ENCODE measurements at places on chromosomes 5 and 9.

DNA sequence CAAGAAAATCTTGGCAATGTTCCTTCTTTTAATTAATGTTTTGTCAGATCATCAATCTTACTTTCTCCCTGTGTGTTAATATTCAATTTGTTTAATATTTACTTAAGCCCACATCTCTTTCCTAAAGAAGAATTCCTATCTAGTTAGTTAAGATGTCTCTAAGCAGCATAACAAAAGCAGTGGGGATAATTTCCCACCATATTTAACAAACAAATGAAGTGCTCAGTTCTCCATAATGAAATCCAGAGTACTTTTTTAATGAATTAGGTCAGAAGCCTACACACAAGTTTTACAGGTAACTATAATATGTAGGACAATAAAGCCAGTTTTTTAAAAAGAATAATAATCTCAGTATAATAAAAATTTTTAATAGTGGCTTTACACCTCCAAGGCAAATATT lies 1918.8 kb downstream of the EFNA5 start:
- no peak for DNase-seq

DNA sequence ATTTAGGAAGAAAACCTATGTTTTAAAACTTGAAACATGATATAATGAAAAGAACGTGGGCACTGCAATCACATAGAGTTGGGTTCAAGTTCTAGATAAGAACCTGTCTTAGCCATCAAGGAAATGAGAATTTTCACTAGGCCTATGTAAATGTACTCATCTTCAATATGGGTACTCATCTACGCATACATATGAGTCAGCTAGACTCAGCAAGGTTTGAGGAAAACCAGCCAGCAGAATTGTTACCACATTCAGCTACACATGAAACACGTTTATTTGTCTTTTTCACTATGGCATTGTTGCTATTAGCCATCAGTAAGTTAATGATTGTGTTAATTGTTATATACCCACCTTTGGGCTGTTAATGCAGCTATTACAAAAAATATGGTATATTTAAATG lies 146.3 kb downstream of the CHSY3 start:
- DNase-seq, result no peak

GRCh38 chr5:155290937-155291336 lies 277.4 kb downstream of the KIF4B start:
- peak; percentile 6 for DNase-seq

- DNase-seq, result no peak
Measured at GRCh38 chr5:102713278-102713677, 41.8 kb upstream of the PAM start.

DNA sequence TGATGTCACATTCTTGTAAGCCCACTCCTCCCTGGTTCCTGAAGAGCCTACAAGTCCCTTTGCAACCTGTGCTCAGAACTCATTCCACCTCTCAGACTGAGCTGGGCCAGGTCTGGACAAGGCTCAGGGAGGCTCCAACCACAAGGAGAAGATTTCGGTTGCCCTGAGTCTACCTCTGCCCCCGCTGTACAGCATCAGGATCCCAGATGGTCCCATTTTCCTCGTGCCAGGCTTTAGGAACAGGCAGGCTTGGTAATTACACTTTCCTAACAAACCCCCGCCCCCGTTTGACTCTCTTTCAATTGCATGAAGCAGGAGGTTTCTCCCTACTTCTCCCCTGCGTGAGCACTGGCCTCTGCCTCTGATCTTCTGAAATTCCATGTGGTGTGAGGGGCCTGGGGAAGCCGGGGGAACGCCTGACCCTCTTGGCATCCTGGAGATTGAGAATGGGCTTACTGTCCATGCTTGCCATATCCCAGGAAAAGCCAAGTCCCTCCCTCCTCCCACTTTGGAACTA lies 86.9 kb upstream of the CTNNA1 start:
- DNase-seq, result no peak

GRCh38 chr9:131721076-131721475 lies 18.8 kb downstream of the RAPGEF1 start:
- peak; percentile 25 for DNase-seq

DNA sequence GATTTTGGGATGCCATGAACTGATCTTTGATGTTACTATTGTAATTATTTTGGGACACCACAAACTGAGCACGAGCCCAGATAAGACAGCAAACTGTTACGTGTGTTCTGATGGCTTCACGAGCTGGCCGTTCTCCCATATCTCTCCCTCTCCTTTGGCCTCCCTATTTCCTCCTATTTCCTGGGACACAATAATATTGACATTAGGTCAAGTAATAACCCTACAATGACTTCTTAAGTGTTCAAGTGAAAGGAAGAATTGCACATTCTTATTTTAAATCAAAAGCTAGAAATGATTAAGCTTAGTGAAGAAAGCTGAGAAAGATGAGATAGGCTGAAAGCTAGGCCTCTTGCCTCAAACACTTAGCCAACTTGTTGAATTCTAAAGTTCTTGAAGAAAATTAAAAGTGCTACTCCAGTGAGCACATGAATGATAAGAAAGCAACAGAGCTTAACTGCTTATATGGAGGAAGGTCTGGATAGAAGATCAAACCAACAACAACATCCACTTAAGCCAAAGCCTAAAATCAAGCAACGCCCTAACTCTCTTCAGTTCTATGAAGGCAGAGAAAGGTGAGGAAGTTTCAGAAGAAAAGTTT lies 247.1 kb downstream of the LRRC70 start:
- no peak for DNase-seq

DNA sequence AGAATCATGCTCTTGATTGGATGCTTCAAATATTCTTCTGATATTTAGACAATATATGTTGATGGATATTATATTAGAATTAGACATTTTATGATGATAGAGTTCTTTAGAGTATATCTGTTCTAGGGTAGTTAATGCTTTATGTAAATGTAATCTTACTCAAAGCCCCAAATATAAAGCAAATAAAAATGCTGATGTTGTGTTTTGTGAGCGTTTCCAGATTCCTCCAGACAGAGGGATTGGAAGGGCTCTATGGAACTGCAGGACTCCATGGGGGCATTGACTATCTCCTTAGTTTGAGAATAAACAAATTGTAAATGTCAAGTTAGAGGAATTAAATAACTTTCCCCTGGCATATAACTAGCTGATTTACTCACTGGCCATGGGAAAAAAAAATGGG lies 184.5 kb downstream of the MRPS30 start:
- DNase-seq, result no peak

DNA sequence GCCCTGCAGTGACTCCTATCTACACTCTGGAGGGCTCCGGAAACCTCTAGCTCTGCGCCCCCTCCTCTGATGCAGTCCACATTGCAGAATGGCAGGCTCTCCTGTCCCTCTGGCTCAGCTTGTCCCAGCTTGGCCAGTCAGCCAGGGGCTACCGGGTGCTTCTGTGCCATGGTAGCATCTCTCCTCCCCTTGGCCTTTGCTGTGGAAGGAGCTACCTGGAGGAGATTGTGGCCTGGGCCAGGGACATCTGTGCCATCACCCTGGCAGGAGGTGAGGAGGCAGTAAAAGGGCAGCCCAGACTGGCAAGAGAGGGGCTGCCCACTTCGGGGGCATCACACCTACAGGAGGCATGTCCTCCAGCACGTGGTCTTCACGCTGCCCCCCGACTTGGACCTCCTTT lies 38.1 kb upstream of the FCN1 start:
- no peak for DNase-seq

GRCh38 chr5:75348241-75348640 lies 11.2 kb downstream of the HMGCR start:
- DNase-seq, result no peak

DNA sequence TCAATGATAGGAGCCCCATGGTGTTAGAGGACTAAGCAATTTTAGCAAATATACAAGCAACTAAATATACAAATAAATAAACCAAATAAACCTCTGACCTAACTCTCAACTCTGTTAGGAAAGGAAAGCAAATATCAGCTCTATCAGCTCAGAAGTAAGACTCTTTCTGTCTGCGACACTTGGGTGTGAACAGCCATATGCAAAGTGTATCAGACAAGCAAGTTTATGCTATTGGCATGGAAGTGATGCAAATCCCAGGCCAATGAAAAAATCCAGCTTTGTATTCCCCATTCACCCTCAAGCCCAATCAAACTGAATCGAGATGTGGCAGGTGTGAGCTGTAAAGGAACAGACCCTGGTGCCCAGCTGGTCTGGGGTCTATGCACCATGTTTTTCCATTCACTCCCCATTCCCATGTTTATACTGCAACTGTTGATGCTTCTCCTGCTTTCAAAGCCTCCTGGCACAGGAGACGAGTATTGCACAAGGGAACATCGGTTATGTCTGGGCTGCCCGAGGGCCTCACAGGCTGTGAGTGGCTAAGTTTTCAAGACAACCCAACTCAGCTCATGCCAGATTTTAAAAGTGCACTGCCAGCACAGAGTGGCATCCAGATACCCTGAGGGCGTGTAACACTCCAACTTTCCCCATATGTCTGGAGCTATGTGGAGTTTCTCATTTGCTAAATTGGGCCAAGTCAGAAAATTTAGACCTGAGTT lies 73.1 kb downstream of the FEM1C start:
- no peak for DNase-seq

GRCh38 chr5:93331863-93332262 lies 249.2 kb downstream of the NR2F1-AS1 start:
- no peak for DNase-seq

GRCh38 chr9:127506814-127507750 lies 55.8 kb downstream of the LRSAM1 start:
- DNase-seq, result no peak

DNA sequence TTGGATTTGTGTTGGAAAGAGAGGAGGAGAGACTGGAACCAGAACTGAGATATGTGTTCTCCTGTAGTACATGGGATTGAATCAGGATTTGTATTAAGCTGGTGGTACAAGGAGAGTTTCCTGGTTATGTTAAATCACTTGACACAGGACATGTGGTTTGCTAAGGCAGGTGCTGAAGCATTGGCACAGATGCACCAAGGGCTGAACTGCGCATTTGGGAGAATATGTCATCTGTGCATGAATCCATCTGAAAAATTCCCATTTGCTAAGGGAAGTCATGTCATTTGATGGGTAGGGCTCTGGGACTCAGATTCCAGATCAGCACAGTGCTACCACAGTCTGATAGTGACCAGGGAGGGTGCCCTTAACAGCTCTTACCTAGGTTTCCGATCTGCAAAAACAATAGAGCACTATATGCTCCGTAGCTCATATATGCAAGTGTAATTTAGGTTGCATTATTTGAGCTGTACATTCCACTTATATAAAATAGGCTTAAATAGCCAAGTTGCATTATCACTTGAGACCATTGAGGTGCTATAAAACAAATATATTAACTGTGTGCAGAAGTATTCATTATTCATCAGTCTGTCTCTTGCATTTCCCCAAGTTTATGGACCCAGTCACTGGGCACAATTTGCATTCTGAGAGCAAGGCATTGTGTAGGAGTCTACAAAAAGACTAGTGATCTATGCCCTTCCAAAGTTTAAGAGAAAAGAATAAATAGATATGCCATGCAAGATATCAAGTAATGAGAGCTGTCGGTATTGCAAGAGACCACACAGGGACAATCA lies 55.2 kb downstream of the ADAMTS16 start:
- DNase-seq, result no peak

DNA sequence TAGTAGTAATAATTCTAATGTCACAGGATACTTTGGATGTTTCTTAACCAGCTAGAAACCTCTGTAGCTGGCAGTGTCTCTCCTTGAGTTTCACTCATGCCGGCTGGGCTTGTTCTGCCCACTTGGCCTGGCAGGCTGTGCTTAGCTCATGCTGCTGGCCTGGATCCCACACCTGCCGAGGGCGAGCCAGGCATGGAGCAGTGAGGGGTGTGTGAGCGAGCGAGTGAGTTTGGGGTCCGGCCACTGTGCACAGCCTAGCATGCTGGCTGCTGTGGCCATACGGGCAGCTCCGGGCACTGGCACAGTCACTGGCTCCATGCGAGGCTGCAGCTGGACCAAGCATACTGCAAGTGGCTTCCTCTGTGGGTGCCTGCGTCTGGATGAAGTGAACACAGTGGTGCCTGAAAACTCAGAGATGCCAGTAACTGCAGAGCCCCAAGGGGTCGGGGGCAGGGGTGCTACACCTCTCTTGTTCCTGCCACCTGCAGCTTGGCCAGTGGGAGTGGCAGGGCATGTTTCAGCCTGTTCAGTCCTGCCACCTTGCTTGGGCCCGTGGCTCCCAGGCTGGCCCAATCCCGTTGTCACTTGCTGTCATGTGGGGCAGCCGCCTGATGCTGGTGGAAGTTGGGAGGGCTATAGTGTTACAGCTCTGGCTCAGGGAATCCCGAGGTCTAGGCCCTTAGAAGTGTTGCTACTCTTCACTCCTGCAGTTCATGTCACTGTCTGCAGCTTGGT lies 9.9 kb downstream of the FSD1L start:
- no peak for DNase-seq

Data from eye (tissue), 1 donor.